Liver (tissue), 10 donors: ENCODE measurements at places on chromosomes 13 and 19. TPM values are rescaled to one million over a fixed set of nuclear protein-coding genes. Genes with fewer than 3 reads are reported as not detected.

DNA sequence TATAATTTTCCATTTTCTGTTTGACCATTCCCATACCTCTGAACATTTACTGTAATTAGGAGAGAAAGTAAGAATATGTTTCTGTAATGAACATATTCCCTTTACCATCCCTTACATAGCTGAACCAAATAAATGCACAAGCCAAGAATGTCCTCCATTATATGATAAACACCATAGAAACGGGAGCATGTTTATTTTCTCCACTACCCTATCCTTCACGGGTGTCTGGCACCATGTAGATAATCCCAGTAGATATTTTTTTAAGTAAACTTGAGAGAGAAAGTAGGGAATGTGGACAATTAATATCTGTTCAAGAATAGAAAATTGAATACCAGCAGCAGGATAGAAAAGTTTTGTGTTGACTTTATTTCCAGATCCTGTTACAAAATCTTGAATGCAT lies 928.4 kb downstream of the EFNB2 start:
- DNase-seq, result no peak
- H3K4me1 ChIP-seq, result no peaks in the 10 kb centered on the region
- no peaks in the 10 kb centered on the region for H3K27me3 ChIP-seq
- H3K36me3 ChIP-seq, result no peaks in the 10 kb centered on the region

GRCh38 chr19:45476304-45476703 lies 8.5 kb downstream of the FOSB start:
- peaks cover 15% of the 10 kb centered on the region for H3K4me1 ChIP-seq
- H3K27me3 ChIP-seq, result no peaks in the 10 kb centered on the region
- H3K4me3 ChIP-seq, result no peak overlapping the region
- H3K36me3 ChIP-seq, result no peaks in the 10 kb centered on the region
- no peak overlapping the region for H3K27ac ChIP-seq
- no peak for DNase-seq

DNA sequence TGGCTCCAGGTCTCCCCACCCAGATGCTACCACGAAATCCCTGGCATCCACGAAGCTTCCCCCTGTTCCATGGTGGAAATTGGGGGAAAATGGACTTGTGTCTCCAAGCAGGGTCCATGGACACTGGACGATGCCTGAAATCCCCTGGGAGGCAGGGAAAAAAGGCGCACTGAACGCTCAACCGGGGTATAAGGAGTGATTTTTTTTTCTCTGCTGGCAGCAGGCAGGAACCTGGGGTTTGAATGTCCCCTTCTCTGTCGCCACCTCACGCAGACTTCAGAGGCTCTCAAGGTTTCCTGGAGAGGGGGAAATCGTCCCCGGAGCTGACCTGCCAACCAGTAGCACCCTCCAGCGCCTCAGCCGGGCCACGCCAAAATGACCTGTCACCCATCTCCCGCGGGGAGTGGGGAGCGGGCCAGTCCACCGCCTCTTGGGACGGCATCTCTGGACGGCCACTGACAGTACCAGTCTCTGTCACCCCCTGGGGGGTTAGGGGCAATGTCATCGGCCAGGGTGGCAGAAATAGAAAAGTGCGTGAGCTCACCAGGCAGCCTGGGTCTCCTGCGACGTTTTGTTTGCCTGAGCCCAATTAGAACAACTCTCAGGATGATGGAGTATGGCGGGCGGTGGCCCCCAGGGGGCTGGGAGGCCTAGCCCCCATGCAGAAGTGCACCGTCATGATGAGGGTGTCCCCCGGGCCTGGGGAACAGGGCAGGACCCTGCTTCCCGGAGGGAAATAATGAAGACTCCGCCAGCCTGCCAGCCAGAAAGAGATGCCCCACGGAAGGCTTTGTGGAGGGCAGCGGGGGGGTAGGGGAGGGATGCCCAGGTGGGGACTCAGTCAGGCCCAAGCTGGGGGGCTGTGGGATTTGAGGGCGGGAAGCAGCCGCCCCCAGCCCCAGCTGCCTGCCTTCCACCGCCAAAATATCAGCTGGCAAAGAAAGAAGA lies 2.6 kb downstream of the PTPRS start:
- H3K27me3 ChIP-seq, result peaks cover 13% of the 10 kb centered on the region
- no peak overlapping the region for H3K27ac ChIP-seq
- no peak overlapping the region for H3K4me3 ChIP-seq
- no peaks in the 10 kb centered on the region for H3K36me3 ChIP-seq

DNA sequence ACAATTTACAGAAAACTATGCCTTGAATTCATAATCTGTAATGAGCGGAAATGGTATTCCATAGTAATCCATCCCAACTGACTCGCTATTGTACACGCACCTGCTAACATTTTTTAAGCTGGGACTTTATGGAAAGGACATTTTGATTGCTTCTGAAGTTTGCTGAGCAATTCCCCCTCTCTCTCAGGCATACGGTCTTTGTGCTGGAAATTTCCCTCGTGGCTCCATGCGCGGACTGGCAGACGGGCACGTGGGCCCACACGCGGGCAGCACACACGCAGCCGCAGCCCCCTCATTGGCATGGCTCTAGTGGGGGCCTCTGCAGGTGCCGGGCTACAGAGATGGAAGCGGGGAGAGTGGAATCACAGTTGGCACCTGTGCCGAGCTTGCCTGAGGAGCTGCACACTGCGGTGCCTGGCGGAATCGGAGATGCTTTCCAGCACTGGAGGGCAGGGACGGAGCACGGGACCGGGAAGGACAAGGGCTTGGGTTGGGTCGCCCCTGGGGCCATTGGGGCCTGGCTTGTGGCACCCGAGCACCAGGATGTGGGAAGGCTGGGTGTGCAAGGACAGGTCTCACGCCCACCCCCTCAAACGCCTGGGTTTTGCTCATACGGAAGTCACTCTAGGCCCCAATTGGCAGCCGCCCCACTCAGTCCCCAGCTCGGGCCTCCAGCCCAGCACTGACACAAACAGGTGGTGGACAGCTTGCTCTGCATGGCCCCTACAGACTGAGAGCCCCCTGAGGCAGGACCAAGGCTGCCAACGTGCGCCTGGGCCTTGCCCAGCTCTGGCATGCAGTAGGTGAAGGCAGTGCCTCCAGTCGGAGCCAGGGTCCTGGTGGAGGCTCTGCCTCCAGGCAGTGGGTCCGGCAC lies 30.2 kb upstream of the CCNE1 start:
- no peaks in the 10 kb centered on the region for H3K4me1 ChIP-seq
- H3K27me3 ChIP-seq, result no peaks in the 10 kb centered on the region
- H3K27ac ChIP-seq, result no peak overlapping the region
- H3K36me3 ChIP-seq, result no peaks in the 10 kb centered on the region

Gene KLK12
- not detected for polyA plus RNA-seq

GRCh38 chr19:50371914-50372475 lies 4.3 kb upstream of the NR1H2 start:
- H3K36me3 ChIP-seq, result no peaks in the 10 kb centered on the region
- no peak overlapping the region for H3K4me3 ChIP-seq
- no peaks in the 10 kb centered on the region for H3K4me1 ChIP-seq
- no peak overlapping the region for H3K27ac ChIP-seq

GRCh38 chr13:42553098-42554046 lies 20.6 kb upstream of the TNFSF11 start:
- no peak for DNase-seq
- H3K4me1 ChIP-seq, result peaks cover 18% of the 10 kb centered on the region
- H3K4me3 ChIP-seq, result no peak overlapping the region
- peak overlapping the region; percentile 53 for H3K27ac ChIP-seq
- H3K36me3 ChIP-seq, result no peaks in the 10 kb centered on the region

DNA sequence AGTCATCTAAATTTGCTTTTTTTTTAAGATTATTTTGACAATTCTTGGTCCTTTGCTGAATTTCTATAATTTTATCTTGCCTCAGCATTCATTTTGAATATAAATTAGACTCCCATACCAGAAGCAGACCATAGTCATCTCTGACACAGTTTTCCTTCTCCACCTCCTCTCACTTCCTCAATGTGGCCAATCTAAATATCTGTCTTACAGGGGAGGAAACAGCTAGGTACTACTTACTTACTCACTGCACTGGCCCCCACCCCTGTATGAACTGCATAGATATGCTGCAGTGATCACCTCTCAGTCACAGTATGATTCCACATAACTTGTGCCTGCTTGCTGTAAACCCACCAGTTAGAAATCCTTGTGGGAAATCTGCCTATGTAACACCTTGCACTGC lies 665.6 kb downstream of the FGF9 start:
- H3K36me3 ChIP-seq, result no peaks in the 10 kb centered on the region
- DNase-seq, result no peak
- H3K27ac ChIP-seq, result no peak overlapping the region
- no peaks in the 10 kb centered on the region for H3K4me1 ChIP-seq
- H3K27me3 ChIP-seq, result no peaks in the 10 kb centered on the region

Gene ADGRE2
- 0.40 TPM for polyA plus RNA-seq

- no peak overlapping the region for H3K4me3 ChIP-seq
- no peak overlapping the region for H3K27ac ChIP-seq
- peaks cover 6% of the 10 kb centered on the region for H3K36me3 ChIP-seq
- peaks cover 4% of the 10 kb centered on the region for H3K4me1 ChIP-seq
Observed at GRCh38 chr19:10812196-10812595, 23.8 kb downstream of the TMED1 start.

GRCh38 chr13:111882351-111882750 lies 184.6 kb upstream of the SOX1 start:
- no peak overlapping the region for H3K4me3 ChIP-seq
- no peak for DNase-seq
- no peaks in the 10 kb centered on the region for H3K4me1 ChIP-seq
- no peaks in the 10 kb centered on the region for H3K36me3 ChIP-seq
- H3K27me3 ChIP-seq, result no peaks in the 10 kb centered on the region

Gene ZNF773
- polyA plus RNA-seq, result 1.4 TPM

DNA sequence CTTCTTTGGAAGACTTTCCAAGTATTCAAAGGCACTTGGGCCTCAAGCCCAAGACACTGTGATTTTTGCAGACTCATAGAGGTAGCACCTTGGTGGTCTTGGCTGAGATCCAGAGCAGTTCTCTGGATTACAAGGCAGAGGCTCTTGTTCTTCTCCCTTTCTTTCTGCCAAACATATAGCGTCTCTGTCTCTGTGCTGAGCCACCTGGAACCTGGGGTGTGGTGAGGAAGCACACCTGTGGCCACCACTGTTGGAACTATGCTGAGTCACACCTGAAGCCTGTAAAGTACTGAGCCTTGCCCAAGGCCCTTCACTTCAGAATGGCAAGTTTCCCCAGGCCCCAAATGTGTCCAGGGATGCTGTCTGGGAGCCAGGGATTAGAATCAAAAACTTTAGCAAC lies 127.5 kb downstream of the FREM2 start:
- H3K4me3 ChIP-seq, result no peak overlapping the region
- no peaks in the 10 kb centered on the region for H3K4me1 ChIP-seq
- H3K27ac ChIP-seq, result no peak overlapping the region
- no peaks in the 10 kb centered on the region for H3K36me3 ChIP-seq
- DNase-seq, result no peak
- H3K27me3 ChIP-seq, result no peaks in the 10 kb centered on the region

GRCh38 chr19:10637894-10638293 lies 12.5 kb downstream of the SLC44A2 start:
- H3K27me3 ChIP-seq, result no peaks in the 10 kb centered on the region
- H3K36me3 ChIP-seq, result no peaks in the 10 kb centered on the region
- peaks cover 8% of the 10 kb centered on the region for H3K4me1 ChIP-seq
- no peak overlapping the region for H3K4me3 ChIP-seq
- DNase-seq, result no peak
- H3K27ac ChIP-seq, result no peak overlapping the region

DNA sequence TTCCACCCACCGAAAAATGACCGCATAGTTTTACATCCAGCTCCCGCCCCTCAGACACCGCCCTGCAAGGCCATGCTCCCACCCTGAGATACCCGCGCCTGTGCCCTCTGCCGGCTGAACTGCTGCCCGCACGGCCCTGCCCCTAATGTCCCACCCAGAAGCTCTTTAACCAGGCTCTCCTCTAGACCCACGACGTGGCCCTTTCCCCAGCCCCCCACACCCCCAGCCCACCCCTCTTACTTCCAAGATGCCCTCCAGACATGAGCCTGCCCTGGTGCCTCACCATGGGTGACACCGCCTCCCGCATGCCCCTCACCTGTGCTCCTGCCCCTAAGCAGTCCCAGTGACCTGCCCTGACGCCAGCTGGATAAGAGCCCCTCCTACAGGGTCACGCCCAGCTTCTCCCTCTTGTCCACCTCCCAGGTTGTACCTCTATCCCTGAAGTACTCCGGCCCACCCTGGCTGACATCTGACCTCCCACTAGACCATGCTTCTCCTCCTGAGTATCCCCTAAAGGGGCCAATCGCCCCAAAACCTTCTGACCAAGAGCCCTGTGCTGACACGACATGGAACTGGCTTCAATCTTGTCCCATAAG lies 51.2 kb downstream of the COLGALT1 start:
- peaks cover 10% of the 10 kb centered on the region for H3K4me1 ChIP-seq
- H3K27me3 ChIP-seq, result peaks cover 2% of the 10 kb centered on the region
- DNase-seq, result no peak
- no peak overlapping the region for H3K4me3 ChIP-seq
- no peak overlapping the region for H3K27ac ChIP-seq
- H3K36me3 ChIP-seq, result no peaks in the 10 kb centered on the region
